ENCODE measurements at places on chromosomes 1 and 21.

- no peaks in the 10 kb centered on the region for H3K4me1 ChIP-seq
- H3K4me3 ChIP-seq, result no peak overlapping the region
- no peaks in the 10 kb centered on the region for H3K36me3 ChIP-seq
- DNase-seq, result no peak
Observed at GRCh38 chr1:47555306-47555705, 117.5 kb downstream of the FOXD2 start.

- no peaks in the 10 kb centered on the region for H3K27me3 ChIP-seq
- H3K27ac ChIP-seq, result no peak overlapping the region
- no peaks in the 10 kb centered on the region for H3K4me1 ChIP-seq
- DNase-seq, result no peak
- no peak overlapping the region for H3K4me3 ChIP-seq
Observed at GRCh38 chr1:163196449-163196787, 6.3 kb downstream of the RGS5 start.

DNA sequence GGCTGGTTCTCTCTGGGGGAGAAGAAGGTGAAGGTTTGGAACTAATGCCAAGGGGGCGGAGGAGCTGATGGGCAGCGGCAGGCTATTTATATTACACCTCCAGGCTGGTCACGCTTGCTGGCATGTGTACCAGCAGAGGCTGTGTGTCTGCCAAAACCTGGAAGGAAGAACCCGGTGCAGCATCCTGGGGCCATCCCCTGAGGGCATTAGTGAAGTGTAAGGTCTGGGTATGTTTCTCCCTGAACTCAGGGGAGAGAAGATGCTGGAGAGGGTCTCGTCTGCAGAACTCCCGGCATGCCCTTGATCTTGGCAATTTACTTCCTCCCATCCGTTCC lies 5.3 kb downstream of the DISP3 start:
- H3K4me1 ChIP-seq, result peaks cover 4% of the 10 kb centered on the region
- H3K36me3 ChIP-seq, result no peaks in the 10 kb centered on the region
- no peak for DNase-seq
- H3K27me3 ChIP-seq, result peaks cover 73% of the 10 kb centered on the region
- no peak overlapping the region for H3K4me3 ChIP-seq

- peak; percentile 48 for DNase-seq
- peaks cover 58% of the 10 kb centered on the region for H3K36me3 ChIP-seq
- peak overlapping the region; percentile 97 for H3K4me3 ChIP-seq
- H3K27me3 ChIP-seq, result no peaks in the 10 kb centered on the region
- peak overlapping the region; percentile 97 for H3K27ac ChIP-seq
Observed at GRCh38 chr1:154962156-154962749, 671 bp upstream of the PYGO2 start.

GRCh38 chr1:93374334-93375106 lies 28.8 kb downstream of the DR1 start:
- no peak overlapping the region for H3K27ac ChIP-seq
- peaks cover 3% of the 10 kb centered on the region for H3K36me3 ChIP-seq

- peak within 1 kb of the TSS; percentile 41 for H3K4me3 ChIP-seq
- H3K36me3 ChIP-seq, result no peaks in the 10 kb centered on the region
- H3K4me1 ChIP-seq, result peaks cover 70% of the 10 kb centered on the region
- peaks cover 17% of the 10 kb centered on the region for H3K27me3 ChIP-seq
- DNase-seq, result peak; percentile 90
- no peak within 1 kb of the TSS for H3K27ac ChIP-seq
Observed at GRCh38 chr21:33025489-33026442, at the start of gene OLIG2. Gene OLIG2 (plus strand): TSS chr21:33025935. CDS start chr21:33026863, 928 bp downstream.

DNA sequence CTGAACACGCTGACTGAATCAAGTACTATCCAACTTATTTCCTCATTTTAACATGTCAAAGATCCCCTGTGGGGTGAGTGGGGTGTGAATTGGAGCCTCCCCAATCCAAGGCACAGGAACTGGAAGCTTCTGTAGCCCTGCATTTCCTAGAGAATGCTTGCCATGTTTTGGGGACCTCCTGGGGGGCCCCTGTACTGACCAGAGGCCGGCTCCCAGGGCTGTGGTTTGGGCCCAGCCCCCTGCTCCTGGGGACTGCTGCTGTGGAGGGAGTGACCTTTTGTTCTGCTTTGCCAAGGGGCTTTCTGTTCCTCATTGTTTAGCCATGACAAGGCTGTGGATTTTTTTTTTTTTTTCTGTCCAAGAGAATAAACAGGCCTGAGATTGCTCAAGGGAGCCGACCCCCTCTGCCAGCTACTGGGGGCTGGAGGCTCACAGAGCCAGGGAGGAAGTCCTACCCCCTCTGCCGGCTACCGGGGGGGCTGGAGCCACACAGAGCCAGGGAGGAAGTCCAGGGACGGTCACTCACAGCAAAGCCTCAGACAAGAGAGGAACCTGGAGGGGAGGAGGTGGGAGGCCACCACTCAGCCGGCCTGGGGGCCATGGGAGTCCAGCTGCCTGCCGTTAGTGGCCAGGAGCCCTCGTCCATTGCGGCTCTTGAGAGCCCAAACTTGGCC lies 17.4 kb downstream of the TNFRSF1B start:
- H3K4me1 ChIP-seq, result peaks cover 3% of the 10 kb centered on the region
- H3K4me3 ChIP-seq, result peak overlapping the region; percentile 21
- DNase-seq, result peak; percentile 88
- no peaks in the 10 kb centered on the region for H3K27me3 ChIP-seq
